ENCODE measurements at places on chromosomes 16 and 17.

GRCh38 chr17:7667656-7668406 is 17.1 kb downstream of the ATP1B2 start:
- H3K27ac ChIP-seq, result no peak overlapping the region
- DNase-seq, result no peak
- no peaks in the 10 kb centered on the region for H3K4me1 ChIP-seq
- no peaks in the 10 kb centered on the region for H3K27me3 ChIP-seq

- no peaks in the 10 kb centered on the region for H3K36me3 ChIP-seq
- peak overlapping the region; percentile 55 for H3K27ac ChIP-seq
- peaks cover 25% of the 10 kb centered on the region for H3K4me1 ChIP-seq
These were observed 717.2 kb downstream of the WWOX start for GRCh38 chr16:78816499-78817195.

DNA sequence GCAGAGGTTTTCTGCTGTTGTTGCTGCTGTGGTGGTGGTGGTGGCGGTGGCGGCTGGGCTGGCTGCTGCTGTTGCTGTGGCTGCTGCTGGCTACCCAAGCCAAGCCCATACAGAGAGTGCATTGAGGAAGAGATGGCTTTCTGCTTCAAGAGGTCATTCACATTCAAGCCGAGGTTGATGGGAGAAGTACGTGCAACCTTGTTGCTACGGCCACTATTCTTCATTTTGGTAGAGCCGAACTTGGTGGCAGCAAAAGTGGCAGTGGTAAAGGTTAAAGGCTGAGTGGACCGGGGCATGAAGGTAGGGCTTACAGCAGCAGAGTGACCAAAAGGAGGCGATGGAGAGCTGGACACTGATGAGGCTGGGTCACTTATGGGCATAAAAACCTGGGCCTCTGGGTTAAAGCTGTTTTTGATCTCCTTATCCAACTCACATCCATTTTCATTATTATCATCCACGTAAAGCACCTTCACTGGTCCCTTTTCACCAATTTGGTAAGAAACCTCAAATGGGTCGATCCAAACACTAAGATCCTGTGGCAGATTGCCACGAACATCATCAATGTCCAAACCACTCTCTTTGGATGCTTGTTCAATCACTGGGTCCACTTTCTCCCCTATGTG is 2.8 kb downstream of the TOB1 start:
- H3K27ac ChIP-seq, result no peak overlapping the region
- peak; percentile 63 for DNase-seq
- no peak overlapping the region for H3K4me3 ChIP-seq
- peaks cover 18% of the 10 kb centered on the region for H3K36me3 ChIP-seq

DNA sequence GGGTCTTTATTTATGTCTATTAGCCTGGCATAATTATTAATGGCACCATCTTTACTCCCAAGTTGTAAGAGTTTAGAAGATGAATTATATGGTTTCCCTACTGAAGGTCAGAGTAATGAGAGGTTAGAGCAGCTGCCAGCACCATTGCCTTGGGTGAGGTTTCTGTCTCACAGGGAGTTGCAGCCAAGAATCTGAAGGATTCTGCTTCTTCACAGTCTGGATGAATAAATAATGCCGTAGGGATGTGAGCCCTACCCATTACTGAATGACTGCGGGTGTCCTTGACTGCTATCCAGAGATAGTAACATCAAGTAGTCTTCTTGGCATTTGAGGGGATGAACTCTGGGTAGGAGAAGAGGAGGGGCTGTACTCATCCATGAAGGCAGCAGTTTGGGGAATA is 52.8 kb upstream of the SMIM36 start:
- no peak for DNase-seq
- no peaks in the 10 kb centered on the region for H3K36me3 ChIP-seq
- H3K4me1 ChIP-seq, result no peaks in the 10 kb centered on the region
- H3K27ac ChIP-seq, result no peak overlapping the region

DNA sequence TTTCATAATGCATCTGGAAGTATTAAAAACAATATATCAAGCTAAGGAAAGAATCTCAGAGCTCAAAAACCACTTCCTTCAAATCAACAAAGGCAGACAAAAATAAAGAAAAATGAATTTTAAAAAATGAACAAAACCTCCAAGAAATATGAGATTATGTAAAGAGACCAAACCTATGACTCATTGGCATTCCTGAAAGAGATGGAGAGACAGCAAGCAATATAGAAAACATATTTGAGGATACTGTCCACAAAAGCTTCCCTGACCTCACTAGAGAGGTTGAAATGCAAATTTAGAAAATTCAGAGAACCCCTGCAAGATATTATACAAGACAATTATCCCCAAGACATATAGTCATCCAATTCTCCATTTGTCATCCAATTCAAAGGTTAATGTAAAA is 311.3 kb upstream of the SOX9 start:
- no peaks in the 10 kb centered on the region for H3K36me3 ChIP-seq
- no peak overlapping the region for H3K27ac ChIP-seq
- no peak overlapping the region for H3K4me3 ChIP-seq
- H3K4me1 ChIP-seq, result no peaks in the 10 kb centered on the region
- H3K27me3 ChIP-seq, result peaks cover 6% of the 10 kb centered on the region

- H3K36me3 ChIP-seq, result peaks cover 12% of the 10 kb centered on the region
- peak; percentile 85 for DNase-seq
- H3K27me3 ChIP-seq, result peaks cover 9% of the 10 kb centered on the region
- H3K4me3 ChIP-seq, result peak overlapping the region; percentile 92
- peak overlapping the region; percentile 74 for H3K27ac ChIP-seq
- H3K4me1 ChIP-seq, result peaks cover 33% of the 10 kb centered on the region
These were observed 1.3 kb upstream of the SENP3 start for GRCh38 chr17:7560172-7561027.

DNA sequence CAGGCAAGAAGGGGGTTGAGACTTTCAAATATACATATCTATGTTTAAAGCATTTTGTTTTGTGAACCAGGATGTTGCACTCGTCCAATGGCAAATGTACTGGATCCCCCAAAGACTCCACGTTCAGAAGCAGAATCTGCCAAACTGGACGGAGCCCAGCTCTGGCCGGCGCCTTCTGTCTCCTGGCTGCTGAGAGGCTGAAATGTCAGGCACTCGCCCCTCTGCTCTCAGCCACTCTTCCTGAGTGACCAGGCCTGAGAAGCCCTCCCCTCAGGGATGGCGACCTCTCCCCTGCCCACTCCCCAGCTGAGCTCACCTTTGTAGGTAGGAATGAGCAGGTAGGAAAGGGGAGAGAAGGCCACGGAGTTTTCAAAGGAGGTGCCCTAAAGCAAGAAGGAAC is 187.5 kb upstream of the FOXF1 start:
- DNase-seq, result no peak
- no peaks in the 10 kb centered on the region for H3K36me3 ChIP-seq
- H3K4me3 ChIP-seq, result no peak overlapping the region
- no peaks in the 10 kb centered on the region for H3K4me1 ChIP-seq
- peaks cover 1% of the 10 kb centered on the region for H3K27me3 ChIP-seq

GRCh38 chr17:15920758-15921239 is 24.1 kb upstream of the ADORA2B start:
- H3K4me1 ChIP-seq, result peaks cover 6% of the 10 kb centered on the region

- no peaks in the 10 kb centered on the region for H3K27me3 ChIP-seq
- H3K27ac ChIP-seq, result no peak overlapping the region
- no peaks in the 10 kb centered on the region for H3K4me1 ChIP-seq
- no peak overlapping the region for H3K4me3 ChIP-seq
- no peaks in the 10 kb centered on the region for H3K36me3 ChIP-seq
These were observed 727.9 kb upstream of the SOX9 start for GRCh38 chr17:71392715-71393567.

DNA sequence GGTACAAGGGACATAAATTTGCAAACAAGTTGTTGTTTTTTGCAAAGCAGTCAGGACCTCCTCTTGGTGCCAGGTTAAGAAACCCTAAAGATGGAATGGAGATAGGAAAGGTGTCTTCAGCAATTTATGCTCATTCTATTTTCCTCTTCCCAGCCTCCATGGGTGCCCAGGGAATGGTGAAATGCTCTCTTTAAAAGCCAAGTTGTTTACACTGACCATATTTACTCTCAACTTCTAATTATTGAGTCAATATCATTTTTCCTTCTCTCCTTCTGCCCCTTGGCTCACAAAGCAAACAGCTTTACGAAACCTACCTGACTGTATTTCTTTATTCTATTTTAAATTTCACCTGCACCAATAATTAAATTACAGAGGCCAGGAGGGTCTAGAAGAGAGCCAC is 138.5 kb upstream of the IRX3 start:
- DNase-seq, result no peak
- no peaks in the 10 kb centered on the region for H3K27me3 ChIP-seq
- no peaks in the 10 kb centered on the region for H3K36me3 ChIP-seq
- no peak overlapping the region for H3K27ac ChIP-seq
- H3K4me3 ChIP-seq, result no peak overlapping the region

GRCh38 chr16:30619202-30619601 is 9.0 kb upstream of the ZNF689 start:
- no peaks in the 10 kb centered on the region for H3K36me3 ChIP-seq
- H3K27ac ChIP-seq, result no peak overlapping the region
- no peak for DNase-seq

GRCh38 chr16:13178318-13178717 is 276.9 kb downstream of the SHISA9 start:
- H3K4me1 ChIP-seq, result peaks cover 4% of the 10 kb centered on the region
- no peaks in the 10 kb centered on the region for H3K27me3 ChIP-seq
- H3K4me3 ChIP-seq, result no peak overlapping the region
- no peak overlapping the region for H3K27ac ChIP-seq

GRCh38 chr17:75557075-75557851 is 30.3 kb upstream of the MYO15B start:
- no peak for DNase-seq
- H3K27ac ChIP-seq, result no peak overlapping the region
- no peak overlapping the region for H3K4me3 ChIP-seq
- H3K27me3 ChIP-seq, result peaks cover 6% of the 10 kb centered on the region
- no peaks in the 10 kb centered on the region for H3K36me3 ChIP-seq

- H3K27ac ChIP-seq, result no peak overlapping the region
- H3K4me3 ChIP-seq, result no peak overlapping the region
- no peaks in the 10 kb centered on the region for H3K4me1 ChIP-seq
These were observed 54.5 kb downstream of the IRX5 start for GRCh38 chr16:54985156-54985555.

GRCh38 chr16:15538507-15538906 is 104.1 kb downstream of the BMERB1 start:
- no peaks in the 10 kb centered on the region for H3K4me1 ChIP-seq
- peaks cover 3% of the 10 kb centered on the region for H3K27me3 ChIP-seq
- DNase-seq, result no peak
- no peak overlapping the region for H3K27ac ChIP-seq

DNA sequence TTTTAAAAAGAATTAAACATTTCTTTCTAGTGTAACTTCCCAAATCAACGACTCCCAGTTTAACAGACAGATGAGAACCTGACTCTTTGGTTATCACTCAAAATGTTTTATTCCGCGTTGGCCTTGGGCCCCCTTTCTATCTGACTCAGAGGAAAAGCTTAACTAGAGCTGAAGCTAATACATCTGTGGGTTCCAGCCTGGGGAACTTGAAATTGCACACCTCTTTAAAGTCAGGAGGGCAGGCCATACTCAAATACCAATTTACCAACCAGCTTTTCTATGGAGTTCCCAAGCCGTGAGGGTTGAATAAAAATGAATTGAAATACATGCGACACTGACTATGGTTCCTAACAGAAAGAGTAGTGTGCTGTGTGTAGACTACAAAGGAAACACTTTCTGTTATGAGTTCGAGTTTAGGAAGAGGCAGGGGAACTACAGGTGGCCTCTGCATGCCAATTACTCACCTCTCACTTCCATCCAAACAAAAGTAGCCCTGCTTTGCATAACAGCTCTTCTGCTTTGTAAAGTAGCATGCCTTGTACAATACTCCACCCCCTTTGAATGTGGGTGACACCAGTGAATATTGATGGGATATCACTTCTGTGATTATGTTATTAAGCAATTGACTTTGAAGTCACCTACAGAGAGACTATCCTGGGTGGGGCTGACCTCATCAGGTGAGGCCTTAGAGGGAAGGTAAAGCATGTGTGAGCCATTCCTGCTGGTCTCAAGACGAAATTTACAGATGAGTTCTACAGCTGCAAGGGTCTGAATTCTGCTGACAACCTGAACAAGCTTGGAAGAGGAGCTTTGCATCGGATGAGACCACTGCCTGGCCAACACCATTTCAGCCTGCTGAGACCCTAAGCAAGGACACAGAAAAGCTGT is 92.1 kb downstream of the WDR59 start:
- peaks cover 20% of the 10 kb centered on the region for H3K36me3 ChIP-seq
- peaks cover 3% of the 10 kb centered on the region for H3K27me3 ChIP-seq
- H3K4me3 ChIP-seq, result no peak overlapping the region
- peaks cover 6% of the 10 kb centered on the region for H3K4me1 ChIP-seq

DNA sequence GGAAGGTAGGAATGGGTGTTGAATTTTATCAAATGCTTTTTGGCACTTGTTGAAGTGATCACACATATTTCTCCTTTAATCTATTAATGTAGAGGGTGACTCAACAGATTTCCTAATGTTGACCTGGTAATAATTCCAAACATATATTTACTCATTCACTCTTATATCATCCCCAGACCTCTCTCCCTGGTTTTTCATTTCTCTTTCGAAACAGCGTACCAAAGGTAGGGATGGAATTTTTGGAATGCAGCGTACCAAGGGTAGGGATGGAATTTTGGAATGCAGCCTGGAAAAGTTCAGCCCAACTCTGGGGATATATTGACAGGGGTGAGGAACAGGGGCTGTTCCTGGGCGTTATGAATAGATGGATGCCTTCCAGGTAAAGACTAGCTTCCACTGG is 7.3 kb downstream of the KIF18B start:
- H3K27ac ChIP-seq, result no peak overlapping the region
- no peaks in the 10 kb centered on the region for H3K36me3 ChIP-seq
- H3K27me3 ChIP-seq, result no peaks in the 10 kb centered on the region
- no peaks in the 10 kb centered on the region for H3K4me1 ChIP-seq

GRCh38 chr16:23768581-23768980 is 13.8 kb downstream of the CHP2 start:
- no peak overlapping the region for H3K27ac ChIP-seq
- no peaks in the 10 kb centered on the region for H3K36me3 ChIP-seq
- DNase-seq, result no peak
- peaks cover 1% of the 10 kb centered on the region for H3K27me3 ChIP-seq
- H3K4me1 ChIP-seq, result no peaks in the 10 kb centered on the region

- no peak for DNase-seq
- H3K4me3 ChIP-seq, result no peak within 1 kb of the TSS
- no peaks in the 10 kb centered on the region for H3K36me3 ChIP-seq
- no peak within 1 kb of the TSS for H3K27ac ChIP-seq
- peaks cover 8% of the 10 kb centered on the region for H3K27me3 ChIP-seq
- H3K4me1 ChIP-seq, result no peaks in the 10 kb centered on the region
These were observed at the start of gene EPX for GRCh38 chr17:58192612-58193011. Gene EPX (plus strand): TSS chr17:58192726. CDS start chr17:58192847, 121 bp downstream.

GRCh38 chr16:87447323-87447722 is 45.5 kb downstream of the ZCCHC14 start:
- peaks cover 3% of the 10 kb centered on the region for H3K27me3 ChIP-seq
- peaks cover 38% of the 10 kb centered on the region for H3K36me3 ChIP-seq
- peaks cover 6% of the 10 kb centered on the region for H3K4me1 ChIP-seq
- no peak overlapping the region for H3K4me3 ChIP-seq
- no peak for DNase-seq

Measured in endothelial cell (in vitro differentiated cells).